Upper lobe of right lung (tissue), 1 donor: ENCODE measurements at places on chromosomes 4 and X.

GRCh38 chr4:139622901-139623381 lies 42.7 kb upstream of the MGST2 start:
- DNase-seq, result no peak

GRCh38 chr4:174449152-174449551 lies 73.1 kb downstream of the HPGD start:
- DNase-seq, result no peak

GRCh38 chr4:5467111-5467510 lies 241.2 kb downstream of the EVC2 start:
- no peak for DNase-seq

DNA sequence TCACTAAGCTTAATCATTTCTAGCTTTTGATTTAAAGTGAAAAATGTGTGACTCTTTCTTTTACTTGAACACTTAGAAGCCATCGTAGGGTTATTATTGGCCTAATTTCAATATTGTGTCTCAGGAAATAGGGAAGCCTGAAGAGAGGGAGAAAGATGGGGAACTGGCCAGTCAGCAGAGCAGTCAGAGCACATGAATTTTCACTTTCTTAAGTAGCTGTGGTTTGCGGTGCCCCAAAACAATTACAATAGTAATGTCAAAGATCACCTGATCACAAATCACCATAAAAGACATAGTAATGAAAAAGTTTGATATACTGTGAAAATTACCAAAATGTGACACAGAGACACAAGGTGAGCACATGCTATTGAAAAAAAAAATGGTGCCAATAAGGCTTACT lies 45.5 kb downstream of the CENPC start:
- DNase-seq, result no peak

DNA sequence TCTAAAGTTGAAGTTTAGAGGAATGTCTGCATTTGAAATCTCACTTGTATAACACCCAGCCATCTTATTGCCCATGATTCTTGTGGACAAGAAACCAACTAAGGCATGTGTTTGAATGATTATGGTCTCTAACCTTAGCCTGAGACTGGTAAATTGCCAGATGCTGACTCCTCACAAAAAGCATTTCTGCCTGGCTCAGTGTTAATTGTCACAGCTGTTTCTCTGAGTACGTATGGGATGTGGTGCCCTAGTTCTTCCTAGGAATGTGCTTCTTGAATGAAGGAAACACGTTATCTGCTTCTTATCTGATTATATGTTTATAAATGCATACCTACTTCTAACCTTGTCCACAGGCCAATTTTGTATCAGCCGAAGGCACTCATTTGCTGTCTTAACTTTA lies 63.1 kb upstream of the NDP start:
- DNase-seq, result no peak

DNA sequence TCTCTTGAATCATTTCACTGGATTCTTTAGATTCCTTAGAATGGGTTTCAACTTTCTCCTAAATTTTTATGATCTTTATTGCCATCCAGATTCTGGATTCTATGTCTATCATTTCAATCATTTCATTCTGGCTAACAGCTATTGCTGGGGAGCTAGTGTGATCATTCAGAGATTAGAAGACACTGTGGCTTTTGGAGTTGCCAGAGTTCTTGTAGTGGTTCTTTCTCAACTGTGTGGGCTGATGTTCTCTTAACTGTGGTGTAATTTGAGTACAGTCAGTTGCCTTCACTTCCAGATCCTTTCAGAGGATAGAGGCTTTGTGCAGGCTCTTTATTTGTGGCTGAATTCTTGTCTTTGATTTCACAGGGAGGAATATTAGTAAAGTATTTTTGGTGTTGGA lies 12.1 kb upstream of the CSN2 start:
- DNase-seq, result no peak

DNA sequence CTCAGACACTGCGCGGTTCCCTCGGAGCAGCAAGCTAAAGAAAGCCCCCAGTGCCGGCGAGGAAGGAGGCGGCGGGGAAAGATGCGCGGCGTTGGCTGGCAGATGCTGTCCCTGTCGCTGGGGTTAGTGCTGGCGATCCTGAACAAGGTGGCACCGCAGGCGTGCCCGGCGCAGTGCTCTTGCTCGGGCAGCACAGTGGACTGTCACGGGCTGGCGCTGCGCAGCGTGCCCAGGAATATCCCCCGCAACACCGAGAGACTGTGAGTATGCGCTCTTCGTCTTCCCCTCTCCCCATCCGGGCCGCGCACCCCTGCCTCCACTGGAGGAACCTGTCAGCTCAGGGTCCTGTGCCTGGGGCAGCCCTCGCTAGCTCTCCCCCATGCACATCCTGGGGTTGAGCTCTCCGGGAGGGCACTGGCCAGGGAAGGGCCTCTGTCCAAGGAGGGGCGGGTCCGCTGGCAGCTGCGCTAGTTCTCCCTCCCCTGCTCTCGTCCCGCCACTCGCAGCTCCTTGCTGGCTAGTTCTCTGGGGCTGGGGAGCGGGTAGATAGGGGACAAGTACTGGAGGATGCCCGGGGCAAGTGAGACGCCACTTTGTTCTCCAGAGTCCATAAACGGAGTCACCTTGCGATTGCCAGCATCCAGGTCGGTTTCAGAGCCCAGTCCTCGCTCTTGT lies 2.2 kb downstream of the SLIT2 start:
- DNase-seq, result peak; percentile 66

DNA sequence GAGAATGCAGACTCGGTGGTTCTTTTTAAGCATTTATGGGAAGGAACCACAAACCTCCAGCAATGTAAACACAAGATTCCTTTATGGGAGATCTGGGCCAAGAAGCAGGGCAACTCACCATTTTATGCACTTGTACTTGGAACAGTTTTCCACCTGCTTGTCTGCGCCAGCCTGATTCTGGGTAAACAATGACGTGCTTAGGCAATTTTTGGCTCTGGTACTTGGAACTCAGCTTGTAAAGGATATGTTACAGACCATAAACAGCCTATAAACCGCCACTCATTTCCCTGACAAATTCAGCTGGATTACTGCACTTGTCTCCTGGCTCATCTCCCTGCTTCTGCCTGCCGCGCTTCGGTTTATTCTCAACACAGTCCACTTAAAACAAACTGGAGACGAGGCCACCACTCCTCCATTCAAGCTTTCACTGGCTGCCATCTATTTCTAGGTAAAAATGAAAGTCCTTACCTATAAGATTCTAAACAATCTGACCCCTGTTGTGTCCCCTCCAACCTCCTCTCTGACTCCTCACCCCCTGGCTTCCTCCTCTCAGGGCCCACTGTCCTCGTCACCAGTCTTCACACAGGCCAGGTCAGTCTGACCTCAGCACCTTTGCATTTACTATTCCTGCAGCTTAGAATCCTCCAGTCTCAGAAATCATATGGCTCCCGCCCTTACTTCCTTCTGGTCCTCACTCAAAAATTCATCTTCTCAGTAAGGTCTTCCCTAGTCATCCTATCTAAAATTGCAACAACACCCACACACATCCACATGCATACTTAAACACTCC lies 205.9 kb upstream of the GALNT7 start:
- DNase-seq, result no peak

DNA sequence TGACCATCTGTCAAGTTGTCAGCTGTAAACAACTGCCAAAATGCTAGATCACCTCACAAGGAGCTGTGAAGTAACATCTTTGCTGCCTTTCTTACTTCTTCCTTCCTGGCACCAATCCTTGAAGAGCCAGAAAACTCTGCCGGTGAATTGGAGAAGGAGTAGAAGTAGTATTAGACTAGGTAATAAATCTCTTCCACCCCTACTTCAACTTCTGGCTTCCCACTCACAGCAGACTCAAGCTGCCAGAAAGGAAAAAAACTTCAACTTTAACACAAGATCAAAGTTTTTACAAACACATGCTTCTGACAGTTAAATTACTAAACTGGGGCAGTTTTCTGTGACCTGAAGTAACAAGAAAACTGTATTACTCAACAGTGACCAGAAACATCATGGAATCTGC lies 164.7 kb upstream of the SLC7A11 start:
- no peak for DNase-seq

DNA sequence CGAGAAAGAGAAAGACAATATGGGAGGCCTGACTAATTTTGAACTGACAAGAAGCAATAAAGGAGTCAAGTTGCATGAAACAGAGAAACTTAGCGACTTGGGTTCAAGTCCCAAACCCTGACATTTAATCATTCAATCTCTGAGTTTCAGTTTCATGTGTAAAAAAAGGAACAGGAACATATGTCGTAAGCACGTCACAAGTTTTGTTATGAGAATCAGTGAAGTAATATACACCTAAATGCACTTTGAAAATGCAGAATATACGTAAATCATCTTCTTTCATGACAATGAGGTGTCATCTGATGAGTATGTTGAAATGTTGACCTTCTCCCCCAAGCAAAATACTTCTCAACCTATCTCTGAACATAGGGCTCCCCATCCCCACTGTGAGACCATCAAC lies 10.4 kb downstream of the ACOT9 start:
- DNase-seq, result no peak

- peak; percentile 56 for DNase-seq
These were observed 21.6 kb downstream of the HTRA3 start for GRCh38 chr4:8291036-8291682.

DNA sequence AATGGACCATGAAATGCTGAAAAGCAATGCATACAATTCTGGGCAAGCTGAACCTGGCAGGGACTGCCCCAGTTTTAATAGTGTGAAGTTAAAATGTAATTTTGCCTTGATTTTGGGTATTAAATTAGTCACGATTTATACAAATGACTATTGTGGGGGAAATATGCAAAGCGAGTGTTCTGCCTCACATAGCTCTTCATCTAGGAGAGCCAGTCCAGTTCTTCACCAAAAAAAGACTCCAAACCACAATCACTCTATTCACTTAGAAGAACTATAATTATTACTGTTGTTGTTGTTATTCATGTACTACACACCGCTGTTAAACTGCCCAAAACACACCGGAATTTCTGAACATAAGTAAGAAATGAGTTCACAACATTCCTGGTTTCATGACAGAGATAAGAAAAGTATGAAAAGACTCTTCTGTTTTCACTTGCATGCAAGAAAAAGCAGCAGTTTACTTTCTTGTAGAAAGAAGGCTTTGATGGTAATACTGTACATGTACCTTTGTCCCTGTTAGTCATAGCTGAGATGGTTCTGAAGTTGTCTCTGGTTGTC lies 101.9 kb downstream of the QRFPR start:
- no peak for DNase-seq

DNA sequence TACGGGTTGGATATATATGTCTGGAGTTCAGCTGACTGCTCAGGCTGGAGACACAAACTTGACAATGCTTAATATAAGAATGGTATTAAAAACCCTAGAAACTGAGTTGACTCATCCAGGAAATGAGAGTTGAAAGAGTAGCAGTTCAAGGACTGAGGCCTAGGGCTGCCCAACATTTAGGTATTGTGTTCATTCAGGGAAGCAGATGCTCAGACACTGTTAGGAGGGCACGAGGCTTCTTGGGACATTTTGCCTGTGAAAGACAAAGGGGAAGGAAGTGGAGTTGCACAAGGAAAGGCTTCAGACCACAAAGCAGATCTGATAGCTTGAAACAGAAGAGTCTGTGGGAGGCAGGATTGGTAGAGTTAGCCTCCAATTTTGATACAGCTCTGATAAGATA lies 52.0 kb upstream of the HS3ST1 start:
- no peak for DNase-seq

DNA sequence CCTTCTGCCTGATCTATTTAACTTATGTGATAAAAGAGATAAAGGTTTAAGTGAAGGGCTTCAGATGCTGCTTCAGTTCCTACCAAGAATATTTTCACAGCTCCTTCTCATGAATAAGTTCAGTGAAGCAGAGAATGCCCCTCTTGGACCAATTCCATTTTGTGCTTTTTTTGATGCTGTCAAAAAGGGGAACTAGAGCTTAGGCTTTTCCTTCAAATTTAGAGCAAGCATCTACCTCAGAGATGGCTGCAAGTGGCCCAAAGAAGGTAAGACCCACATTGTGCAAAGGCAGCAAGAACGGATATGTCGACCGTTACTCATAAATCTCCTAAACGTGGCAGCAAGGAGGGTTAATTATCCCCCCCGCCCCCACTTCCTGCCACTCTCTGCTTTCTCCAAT lies 4.5 kb downstream of the CHRDL1 start:
- DNase-seq, result no peak

- DNase-seq, result no peak
These were observed 29.9 kb downstream of the PCDH10 start for GRCh38 chr4:133178956-133179355.

DNA sequence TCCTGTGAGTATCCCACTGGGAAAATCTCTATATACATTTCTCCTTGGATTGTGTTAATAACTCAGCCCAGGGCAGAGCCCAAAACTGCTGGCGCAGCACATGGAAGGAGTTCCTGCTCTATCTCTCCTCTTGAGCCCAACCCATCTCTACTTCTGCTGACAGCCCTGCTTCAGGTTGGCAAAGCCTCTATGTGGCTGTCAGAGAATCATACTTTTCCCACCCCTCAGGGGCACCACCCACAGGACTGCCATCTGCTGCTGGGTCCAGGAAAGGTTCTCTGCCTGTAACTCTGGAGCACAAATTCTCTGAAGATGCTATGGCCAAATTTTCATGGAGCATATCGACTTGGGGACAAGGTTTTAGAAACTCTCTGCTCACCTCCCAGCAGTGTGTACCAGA lies 278.5 kb upstream of the EMCN start:
- DNase-seq, result no peak

DNA sequence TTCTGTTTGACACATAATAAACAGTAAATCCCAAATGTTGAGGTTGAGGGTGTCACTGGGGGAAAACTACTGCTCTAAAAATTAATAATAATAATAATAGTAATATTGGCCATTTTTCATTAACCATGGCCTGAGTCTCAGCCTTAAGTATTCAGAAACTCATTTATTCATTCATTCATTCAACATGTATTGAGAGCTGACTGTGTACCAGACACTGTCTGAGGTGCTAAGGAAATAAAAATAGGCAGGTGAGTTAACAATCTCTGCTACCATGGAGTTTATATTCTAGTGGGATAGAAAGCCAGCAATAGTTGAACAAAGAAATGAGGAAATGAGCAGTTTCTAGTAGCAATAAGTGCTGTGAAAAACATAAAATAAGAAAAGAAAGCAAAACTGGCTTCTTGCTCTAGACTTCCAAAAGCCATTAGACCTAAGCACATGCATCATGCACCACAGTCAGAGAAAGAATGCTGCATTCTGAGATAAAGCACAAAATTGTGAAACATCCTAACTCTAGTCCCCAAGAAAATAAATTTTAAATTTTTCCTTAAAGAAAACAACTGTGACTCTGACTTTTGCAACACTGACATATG lies 278.7 kb downstream of the RCHY1 start:
- DNase-seq, result no peak

DNA sequence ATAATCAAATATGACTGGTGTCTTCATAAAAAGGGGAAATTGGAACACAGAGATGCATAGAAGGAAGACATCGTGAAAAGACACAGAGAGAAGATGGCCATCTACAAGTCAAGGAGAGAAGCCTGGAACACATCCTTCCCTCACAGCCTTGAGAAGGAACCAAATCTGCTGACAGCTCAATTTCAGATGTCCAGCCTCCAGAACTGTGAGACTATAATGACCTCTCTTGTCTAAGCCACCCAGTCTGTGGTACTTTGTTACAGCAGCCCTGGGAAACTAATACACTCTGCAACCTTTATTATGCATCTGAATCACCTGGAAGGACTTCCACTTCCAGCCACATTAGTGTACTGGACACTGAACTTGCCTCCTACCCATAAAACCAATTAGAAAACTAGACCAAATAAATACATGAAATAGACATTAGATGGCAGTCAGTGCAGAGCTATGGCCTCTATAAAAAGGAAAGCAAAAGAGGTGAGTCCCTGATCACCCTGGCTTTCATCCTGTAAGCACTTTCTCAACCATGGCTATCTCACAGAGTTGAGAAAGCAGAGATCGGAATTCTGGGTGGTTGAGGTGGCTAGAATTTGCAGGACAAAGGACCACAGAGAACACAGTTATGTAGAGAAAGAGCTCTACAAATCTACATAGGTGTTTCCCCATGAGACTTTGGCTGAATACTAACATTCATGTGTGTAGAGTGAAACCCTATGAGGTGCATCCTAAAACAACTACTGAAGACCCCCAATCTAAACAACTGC lies 25.7 kb downstream of the GAB3 start:
- DNase-seq, result no peak
